Activated T-cell treated with anti-CD3 and anti-CD28 coated beads for 24 hours (primary cell): ENCODE measurements at places on chromosomes 1 and 21.

DNA sequence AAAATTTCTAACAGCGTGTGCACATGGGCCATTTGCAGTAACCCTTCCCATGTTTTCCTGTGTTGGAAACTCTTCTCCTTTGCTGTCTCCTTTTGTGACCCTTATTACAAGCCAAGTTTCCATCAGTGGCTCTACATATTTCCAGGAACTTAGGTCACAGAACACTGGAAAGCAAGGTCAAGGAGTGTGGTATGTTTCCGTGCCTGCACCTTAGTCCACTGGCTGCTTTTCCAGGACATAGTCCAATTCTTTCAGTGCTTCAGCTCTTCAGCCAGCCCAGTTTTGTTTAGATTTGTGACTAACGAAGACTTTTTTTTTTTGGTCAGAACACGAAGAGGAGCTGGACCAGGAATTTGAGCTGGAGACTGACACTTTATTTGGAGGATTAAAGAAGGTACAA, 33.8 kb downstream of the HHAT start:
- no peak for DNase-seq

GRCh38 chr1:224404916-224405603, 29.5 kb downstream of the WDR26 start:
- no peak for DNase-seq

- DNase-seq = no peak
These were observed 22.4 kb upstream of the CHRM3 start for GRCh38 chr1:239363930-239364329.

DNA sequence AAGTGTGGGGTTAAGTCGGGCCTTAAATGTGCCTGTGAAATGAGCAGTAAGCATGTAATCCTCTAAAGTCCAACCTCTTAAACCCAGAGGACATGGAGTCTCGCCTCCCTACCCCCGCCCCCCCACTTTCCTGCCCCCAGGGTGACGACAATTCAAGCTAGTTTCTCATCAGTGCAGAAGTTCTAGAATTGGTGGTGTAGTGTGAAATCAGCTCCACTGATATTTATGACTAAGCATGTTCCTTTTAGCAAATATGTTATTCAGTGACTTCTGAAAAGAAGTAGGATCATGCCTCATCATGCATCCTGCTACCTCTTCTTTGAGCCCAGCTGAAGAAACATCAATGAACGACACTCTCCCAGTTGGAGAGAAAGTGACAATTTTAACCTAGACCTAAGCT, 2.6 kb upstream of the ABCB10 start:
- DNase-seq = no peak

GRCh38 chr21:25466470-25466869, 140.8 kb downstream of the MRPL39 start:
- no peak for DNase-seq

DNA sequence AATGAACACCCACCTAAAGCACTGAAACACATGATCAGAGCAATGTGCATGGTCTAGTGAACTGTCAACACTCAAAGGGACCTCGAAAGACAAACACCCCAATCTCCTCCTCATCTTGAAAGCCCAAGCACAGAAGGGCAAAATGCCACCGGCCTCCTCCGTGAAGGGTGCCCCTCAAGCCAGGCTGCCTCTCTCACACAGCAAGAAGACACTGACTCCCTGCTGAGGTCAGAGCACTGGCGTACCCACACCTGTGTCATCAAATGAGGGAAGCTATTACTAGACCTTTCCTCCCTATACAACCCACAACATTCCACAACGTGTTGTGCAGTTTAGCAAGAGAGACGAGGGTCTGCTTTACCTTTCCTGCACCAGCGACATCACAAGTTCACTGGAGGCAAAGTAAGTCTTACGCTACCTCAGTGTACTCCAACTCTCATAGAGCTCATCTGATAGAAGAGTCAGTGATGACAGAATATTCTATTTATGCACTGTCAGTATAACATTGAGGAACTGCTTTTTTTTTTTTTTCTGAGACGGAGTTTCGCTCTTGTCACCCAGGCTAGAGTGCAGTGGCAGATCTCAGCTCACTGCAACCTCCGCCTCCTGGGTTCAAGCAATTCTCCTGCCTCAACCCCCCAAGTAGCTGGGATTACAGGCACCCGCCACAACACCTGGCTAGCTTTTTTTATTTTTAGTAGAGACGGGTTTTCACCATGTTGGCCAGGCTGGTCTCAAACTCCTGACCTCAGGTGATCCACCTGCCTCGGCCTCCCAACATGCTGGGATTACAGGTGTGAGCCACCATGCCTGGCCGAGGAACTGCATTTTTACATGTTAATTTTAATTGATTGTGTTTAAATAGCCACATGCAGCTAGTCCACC, 3.3 kb downstream of the SH3BP5L start:
- no peak for DNase-seq

GRCh38 chr1:87803375-87803774, 474.7 kb downstream of the LMO4 start:
- no peak for DNase-seq

- DNase-seq = no peak
These were observed 14.9 kb upstream of the RNF223 start for GRCh38 chr1:1088801-1089680.

GRCh38 chr1:216937491-216937890, 214.3 kb upstream of the ESRRG start:
- no peak for DNase-seq

GRCh38 chr1:17460219-17460618, 20.7 kb upstream of the RCC2 start:
- no peak for DNase-seq

DNA sequence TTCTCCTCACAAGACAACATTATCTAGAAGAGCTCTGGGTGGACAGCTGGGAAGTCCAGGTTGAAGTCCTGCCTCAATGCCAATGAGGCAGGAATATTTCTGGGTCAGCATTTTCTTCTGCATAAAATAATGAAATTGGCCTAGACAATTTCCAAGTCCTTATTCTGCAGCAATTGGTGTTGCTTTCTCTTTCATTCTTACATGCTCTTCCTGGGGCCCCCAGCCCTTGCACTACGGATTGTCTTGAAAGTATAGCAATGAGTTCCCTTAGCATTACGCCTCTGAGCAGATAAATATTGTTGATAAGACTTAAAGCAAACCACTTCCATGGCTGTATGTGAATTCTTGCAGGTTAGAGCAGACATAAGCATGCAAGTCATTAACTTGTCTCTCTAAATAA, 188.5 kb downstream of the TGFBR3 start:
- DNase-seq = peak; percentile 26

DNA sequence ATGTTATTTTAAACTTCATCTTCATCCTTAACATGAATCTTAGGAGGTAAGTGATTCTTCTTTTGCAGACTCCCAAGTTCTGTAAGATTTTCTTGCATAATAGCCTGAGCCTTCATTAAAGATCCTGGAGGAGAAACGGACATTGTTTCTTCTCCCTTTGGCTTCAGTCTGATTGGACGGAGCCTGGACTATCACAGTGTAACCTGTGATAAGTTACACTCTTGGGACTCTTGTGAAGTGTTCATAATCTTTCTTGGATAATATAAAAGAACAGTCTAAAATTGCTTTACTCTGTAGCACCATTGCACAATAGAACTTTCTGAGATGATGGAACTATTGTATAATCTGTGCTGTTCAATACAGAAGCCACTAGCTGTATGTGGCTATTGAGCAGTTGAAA, 244.8 kb downstream of the DNM3 start:
- no peak for DNase-seq

- DNase-seq = no peak
These were observed 138.9 kb upstream of the DMRTA2 start for GRCh38 chr1:50562106-50562505.

- DNase-seq = no peak
These were observed 87.5 kb upstream of the FMN2 start for GRCh38 chr1:240004086-240004749.

DNA sequence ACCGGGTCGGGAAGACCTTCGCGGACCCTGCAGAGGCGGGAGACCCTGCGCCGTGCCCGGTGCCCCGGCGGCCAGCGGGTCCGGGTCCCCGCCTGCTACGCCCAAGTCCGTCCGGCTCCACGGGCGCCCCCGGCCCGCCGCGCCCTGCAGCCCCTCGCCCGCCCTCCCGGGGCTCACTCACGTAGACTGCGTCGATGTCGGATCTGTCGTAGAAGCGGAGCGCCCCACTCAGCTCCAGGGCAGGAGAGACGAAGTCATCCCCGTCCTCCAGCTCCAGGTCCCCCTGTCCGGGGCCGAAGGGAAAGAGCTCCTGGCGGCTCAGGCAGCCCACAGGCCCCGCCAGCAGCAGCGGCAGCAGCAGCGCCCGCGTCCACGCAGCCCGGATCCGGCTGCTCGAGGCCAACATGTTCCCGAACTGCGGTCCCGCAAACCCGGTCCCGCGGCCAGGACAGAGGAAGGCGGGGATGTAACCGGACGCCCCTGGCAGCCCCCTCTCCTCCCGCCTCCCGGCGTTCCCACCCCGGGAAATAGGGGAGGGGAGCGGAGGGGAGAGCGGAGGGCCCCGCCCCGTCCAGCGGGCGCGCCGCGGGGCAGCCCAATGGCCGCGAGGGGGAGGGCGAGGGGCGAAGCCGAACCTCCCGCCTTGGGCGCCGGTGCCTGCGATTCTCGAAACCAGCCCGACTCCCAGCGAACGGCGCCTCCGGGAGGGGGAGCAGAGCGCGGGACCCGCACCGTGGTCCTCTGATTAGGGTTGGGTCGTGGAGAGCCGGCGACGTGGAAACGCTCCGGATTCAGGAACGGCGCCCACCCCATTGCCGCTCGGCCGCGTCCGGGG, at the start of gene NID1:
Gene NID1 (minus strand): TSS at position 417 of the 835 bp plus-strand sequence. CDS start 11 bp downstream, at position 406.
- DNase-seq = no peak

GRCh38 chr1:175548774-175549173, 194.6 kb downstream of the TNR start:
- no peak for DNase-seq

DNA sequence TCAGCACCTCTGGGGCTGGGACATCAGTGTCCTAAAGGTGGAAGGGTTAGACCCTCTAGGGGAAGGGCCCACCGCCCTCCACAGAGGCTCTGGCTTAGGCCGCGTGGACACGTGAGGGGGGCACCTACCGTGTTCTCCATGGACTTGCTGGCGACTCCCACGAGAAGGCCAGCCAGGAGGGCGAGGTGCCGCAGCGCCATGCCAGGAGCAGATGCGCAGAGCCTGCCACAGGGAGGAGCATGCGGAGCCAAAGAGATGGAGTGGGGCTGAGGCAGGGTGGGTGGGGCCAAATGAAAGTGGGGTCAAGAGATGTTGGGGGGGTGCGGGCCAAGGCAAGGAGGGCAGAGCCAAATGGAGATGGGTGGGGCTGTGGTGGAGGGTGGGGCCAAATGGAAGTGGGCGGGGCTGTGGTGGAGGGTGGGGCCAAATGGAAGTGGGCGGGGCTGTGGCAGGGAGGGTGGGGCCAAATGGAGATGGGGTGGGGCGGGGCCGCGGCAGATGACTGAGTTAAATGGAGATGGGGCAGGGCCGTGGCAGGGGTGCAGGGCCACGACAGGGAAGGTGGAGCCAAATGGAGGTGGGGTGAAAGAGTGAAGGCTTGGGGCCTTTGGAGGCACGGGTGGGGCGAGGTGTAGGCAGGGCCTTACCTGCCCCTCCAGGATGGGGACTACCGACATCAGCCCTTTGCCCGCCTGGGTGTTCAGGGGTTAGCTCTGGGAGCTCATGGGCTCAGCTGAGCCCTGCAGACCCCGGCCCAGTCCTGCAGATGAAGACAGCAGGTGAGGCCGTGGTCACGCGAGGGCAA, 17.4 kb upstream of the RNF223 start:
- no peak for DNase-seq

GRCh38 chr1:165114022-165114888, 242.3 kb downstream of the LMX1A start:
- DNase-seq = no peak

DNA sequence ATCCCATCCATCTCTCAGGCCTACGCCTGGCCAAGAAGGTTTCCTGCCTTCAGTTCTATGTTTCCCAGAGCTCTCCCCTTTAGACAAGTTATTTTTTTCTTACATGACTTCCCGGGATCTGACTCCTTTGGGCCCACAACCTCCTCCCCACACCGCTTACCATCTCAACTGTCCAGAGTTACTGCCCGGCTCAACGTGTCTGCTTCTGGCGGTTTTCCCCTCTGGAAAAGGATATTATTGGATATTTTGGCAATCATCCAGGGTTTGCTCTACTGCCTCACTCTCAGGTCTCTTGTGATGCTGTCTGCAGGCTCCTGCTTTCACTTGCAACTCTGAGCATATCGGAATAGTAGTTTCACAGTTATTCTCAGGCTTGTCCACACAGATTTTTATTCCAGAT, 318.2 kb upstream of the CAMK1G start:
- no peak for DNase-seq

DNA sequence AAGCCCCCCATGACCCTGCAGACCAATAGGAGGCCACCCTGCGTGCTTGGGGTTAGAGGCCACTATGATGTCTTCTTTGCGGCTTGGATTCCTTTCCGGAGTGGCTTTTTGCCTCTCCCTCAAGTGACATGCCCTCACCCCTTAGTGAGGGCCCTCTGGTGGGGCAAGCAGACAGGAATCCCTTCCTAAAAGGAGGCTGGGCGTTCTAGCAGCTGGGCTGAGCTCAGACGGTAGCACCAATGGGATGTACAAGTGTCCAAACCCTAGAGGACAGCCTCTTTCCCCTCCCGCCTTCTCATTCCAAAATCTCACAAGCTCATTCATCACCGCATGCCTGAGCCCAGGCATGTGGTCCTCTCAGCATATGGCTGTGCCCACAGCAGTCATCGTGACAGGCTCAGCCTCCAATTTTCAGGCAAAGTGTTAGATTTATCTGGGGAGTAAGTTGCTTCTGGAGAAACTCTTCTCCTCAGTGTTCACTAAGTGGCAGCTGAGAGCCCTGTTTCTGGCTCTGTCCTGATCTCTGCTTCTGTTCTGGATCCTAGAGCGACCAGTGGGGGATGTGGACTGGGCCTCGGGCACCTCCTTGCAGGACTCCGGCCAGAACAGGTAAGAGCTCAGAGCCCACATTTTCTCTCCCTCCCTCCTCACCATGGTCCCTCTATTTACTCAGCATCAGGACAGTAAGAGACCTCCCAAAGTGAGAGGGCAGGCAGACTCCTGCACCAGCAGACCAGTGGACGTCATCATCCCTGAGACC, 4.8 kb downstream of the KIAA1614 start:
- DNase-seq = no peak

DNA sequence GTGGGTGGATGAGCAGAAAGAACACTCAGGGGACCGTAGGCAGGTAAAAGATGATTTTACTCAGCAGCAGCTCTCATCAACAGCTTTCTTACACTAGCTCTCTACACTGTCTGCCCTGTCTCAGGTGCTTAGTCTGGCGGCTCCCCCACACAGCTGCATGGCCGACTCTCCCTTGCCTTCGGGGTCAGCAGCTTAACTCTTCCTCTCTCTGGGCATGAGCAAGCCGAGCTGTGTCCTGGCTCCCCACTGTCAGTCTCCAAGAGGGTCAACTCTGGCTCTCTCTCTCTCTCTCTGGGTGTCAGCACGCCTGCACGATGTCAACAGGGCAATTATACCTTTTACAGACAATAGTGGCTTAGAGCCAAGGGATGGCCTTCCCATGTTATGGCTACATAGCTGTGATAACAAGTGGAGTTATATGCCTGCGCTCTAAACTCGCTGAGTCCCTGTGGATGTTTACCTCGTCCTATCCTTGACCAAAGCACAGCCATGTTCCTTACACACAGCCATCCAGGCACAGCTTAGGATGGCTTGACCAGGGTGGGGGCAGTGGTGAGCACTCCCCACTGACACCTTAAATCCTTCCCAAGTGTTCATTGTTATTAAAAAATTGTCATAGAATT, 3.1 kb upstream of the BCL10 start:
- DNase-seq = no peak
